ENCODE measurements at places on chromosomes 16 and 17. TPM values are rescaled to one million over a fixed set of nuclear protein-coding genes. Genes with fewer than 3 reads are reported as not detected.

DNA sequence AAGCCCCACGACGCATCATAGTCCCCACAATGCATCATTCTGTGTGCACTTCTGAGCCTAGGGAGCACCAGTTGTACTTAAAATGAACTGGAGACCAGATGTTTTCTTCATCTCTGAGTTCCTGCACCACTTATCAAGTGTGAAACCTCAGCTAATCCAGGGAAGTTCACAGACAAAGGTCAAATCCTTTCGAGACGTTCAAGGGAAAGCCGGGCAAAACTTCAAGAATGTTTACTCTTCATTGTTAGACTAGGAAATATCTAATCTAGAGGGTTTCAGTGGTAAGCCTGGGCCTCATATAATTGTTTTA, 4.6 kb upstream of the PMP22 start:
- H3K4me3 ChIP-seq: no peak overlapping the region
- H3K27ac ChIP-seq: no peak overlapping the region
- H3K4me1 ChIP-seq: no peaks in the 10 kb centered on the region
- no peak for DNase-seq
- no peaks in the 10 kb centered on the region for H3K27me3 ChIP-seq

- no peaks in the 10 kb centered on the region for H3K27me3 ChIP-seq
- H3K4me1 ChIP-seq: no peaks in the 10 kb centered on the region
- no peak overlapping the region for H3K4me3 ChIP-seq
- H3K27ac ChIP-seq: no peak overlapping the region
- no peak for DNase-seq
- H3K36me3 ChIP-seq: no peaks in the 10 kb centered on the region
These were observed 315.6 kb downstream of the HS3ST3B1 start for GRCh38 chr17:14616528-14616927.

GRCh38 chr16:89478576-89479221, 11.7 kb downstream of the ANKRD11 start:
- DNase-seq: no peak
- H3K4me1 ChIP-seq: peaks cover 12% of the 10 kb centered on the region
- no peak overlapping the region for H3K4me3 ChIP-seq
- H3K36me3 ChIP-seq: no peaks in the 10 kb centered on the region
- no peaks in the 10 kb centered on the region for H3K27me3 ChIP-seq

DNA sequence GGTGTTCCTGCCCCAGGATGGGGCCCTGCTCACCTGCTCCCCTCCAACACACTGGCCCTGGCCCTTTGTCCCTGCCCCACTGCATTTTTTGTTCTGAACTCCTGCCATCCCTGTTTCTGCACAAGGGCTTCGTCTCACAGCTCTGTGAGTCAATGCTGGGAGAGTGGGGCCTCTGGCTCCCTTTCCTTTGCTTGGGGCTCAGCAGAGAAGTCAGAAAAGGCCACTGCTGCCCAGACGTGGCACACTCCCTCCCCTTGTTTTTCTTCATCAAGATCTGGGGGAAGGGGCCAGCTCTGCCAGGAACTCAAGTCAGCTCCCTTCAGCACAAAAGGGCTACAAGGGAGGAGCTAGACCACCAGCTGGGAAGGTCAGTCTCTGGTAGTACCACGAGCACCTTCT, 8.9 kb downstream of the PROCA1 start:
- no peak for DNase-seq
- H3K36me3 ChIP-seq: no peaks in the 10 kb centered on the region
- H3K27ac ChIP-seq: no peak overlapping the region
- no peaks in the 10 kb centered on the region for H3K4me1 ChIP-seq
- H3K27me3 ChIP-seq: no peaks in the 10 kb centered on the region

- no peak for DNase-seq
- no peaks in the 10 kb centered on the region for H3K27me3 ChIP-seq
- H3K36me3 ChIP-seq: no peaks in the 10 kb centered on the region
- H3K4me1 ChIP-seq: no peaks in the 10 kb centered on the region
These were observed 7.0 kb downstream of the CHAD start for GRCh38 chr17:50461550-50462132.

The PRSS21 gene
- total RNA-seq: not detected

- H3K27ac ChIP-seq: peak overlapping the region; percentile 64
- peaks cover 43% of the 10 kb centered on the region for H3K4me1 ChIP-seq
- no peaks in the 10 kb centered on the region for H3K36me3 ChIP-seq
- H3K4me3 ChIP-seq: peak overlapping the region; percentile 26
- peak; percentile 75 for DNase-seq
- H3K27me3 ChIP-seq: no peaks in the 10 kb centered on the region
These were observed 1.5 kb downstream of the TMEM102 start for GRCh38 chr17:7436556-7437368.

- no peaks in the 10 kb centered on the region for H3K36me3 ChIP-seq
- DNase-seq: no peak
- no peak overlapping the region for H3K4me3 ChIP-seq
- H3K27ac ChIP-seq: peak overlapping the region; percentile 39
- no peaks in the 10 kb centered on the region for H3K27me3 ChIP-seq
These were observed 164.6 kb downstream of the CHD9 start for GRCh38 chr16:53219371-53219770.

- no peaks in the 10 kb centered on the region for H3K36me3 ChIP-seq
- peak overlapping the region; percentile 99 for H3K27ac ChIP-seq
These were observed 8.1 kb upstream of the TIMP2 start for GRCh38 chr17:78933025-78933958.

The ZNF597 gene
- 1.3 TPM for total RNA-seq

GRCh38 chr17:17741349-17742023, 60.2 kb downstream of the RAI1 start:
- peaks cover 30% of the 10 kb centered on the region for H3K4me1 ChIP-seq
- H3K36me3 ChIP-seq: no peaks in the 10 kb centered on the region
- H3K4me3 ChIP-seq: peak overlapping the region; percentile 9
- H3K27ac ChIP-seq: peak overlapping the region; percentile 71

The TMC7 gene
- total RNA-seq: 1.7 TPM

- no peaks in the 10 kb centered on the region for H3K4me1 ChIP-seq
- peak overlapping the region; percentile 58 for H3K4me3 ChIP-seq
- peak; percentile 53 for DNase-seq
- peaks cover 25% of the 10 kb centered on the region for H3K27me3 ChIP-seq
- peak overlapping the region; percentile 81 for H3K27ac ChIP-seq
- no peaks in the 10 kb centered on the region for H3K36me3 ChIP-seq
These were observed 542 bp downstream of the CBX4 start for GRCh38 chr17:79838522-79839274.

DNA sequence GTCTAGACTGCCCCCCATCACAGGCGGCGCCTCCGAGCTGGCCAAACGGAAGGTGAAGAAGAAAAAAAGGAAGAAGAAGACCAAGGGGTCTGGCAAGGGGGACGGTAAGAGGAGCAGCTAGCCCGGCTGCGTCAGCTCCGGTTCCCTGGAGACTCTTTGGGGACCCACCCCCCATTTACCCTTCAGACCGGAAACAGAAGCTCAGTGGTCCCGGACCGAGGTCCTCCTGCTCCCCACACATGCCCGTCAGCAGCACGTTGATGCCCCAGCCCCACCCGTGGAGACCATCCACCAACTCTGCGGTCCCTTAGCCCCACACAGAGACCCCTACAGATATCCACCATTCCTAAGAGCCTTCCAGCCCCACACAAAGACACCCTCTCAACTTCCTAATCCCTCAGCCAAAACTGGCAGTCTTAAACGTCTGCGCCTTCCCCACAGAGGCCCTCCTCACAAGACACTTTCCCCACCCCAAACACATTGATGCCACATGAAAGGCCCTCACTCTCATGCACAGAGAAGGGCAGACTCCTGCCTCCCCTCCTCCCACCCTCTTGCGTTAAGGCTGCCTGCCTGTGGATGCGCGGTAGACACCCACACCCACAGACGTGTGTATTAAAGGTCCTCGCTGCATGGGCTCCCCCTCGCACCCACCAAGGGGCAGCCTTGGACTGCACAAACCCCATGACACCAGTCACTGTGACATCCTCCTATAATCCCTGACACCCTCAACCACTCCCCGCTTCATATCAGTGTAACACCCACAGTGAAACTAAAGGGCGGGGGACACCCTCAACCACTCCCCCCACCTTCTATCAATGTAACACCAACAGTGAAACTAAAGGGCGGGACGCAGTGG, 58.2 kb upstream of the RPH3AL start:
- H3K4me1 ChIP-seq: no peaks in the 10 kb centered on the region
- no peaks in the 10 kb centered on the region for H3K27me3 ChIP-seq
- no peaks in the 10 kb centered on the region for H3K36me3 ChIP-seq
- peak overlapping the region; percentile 77 for H3K27ac ChIP-seq
- peak; percentile 27 for DNase-seq

- no peaks in the 10 kb centered on the region for H3K36me3 ChIP-seq
- no peak for DNase-seq
- no peak overlapping the region for H3K4me3 ChIP-seq
- no peaks in the 10 kb centered on the region for H3K4me1 ChIP-seq
These were observed 120.4 kb upstream of the LHX1 start for GRCh38 chr17:36816907-36817288.

DNA sequence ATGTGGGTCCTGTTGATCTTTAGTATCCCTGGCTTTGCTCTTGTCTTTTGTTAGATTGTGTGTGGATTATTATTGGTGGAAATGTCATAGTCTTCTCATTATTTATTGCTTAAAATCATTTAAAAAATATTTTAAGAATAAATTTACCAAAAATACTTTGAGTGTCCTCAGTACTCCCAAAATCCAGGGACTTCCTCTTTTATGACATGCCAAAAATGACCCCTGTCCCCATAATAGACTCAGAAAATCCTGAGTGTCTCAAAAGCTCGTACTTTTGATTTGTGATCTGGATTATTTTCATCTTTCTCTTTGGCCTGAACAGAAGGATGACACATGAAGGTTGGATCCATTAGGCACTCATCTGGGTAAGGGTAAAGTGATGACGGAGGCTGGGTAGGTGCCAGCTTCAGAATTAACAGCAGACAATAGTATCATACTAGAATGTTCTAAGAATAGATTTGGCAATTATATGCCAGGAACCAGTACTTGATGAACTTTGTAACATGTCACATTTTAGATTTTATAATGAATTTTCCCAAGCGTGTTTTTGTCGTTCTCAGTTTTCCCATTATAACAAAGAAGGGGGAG, 602.2 kb upstream of the CDH8 start:
- H3K27ac ChIP-seq: no peak overlapping the region
- H3K4me1 ChIP-seq: no peaks in the 10 kb centered on the region
- H3K36me3 ChIP-seq: no peaks in the 10 kb centered on the region
- H3K27me3 ChIP-seq: no peaks in the 10 kb centered on the region
- H3K4me3 ChIP-seq: no peak overlapping the region

DNA sequence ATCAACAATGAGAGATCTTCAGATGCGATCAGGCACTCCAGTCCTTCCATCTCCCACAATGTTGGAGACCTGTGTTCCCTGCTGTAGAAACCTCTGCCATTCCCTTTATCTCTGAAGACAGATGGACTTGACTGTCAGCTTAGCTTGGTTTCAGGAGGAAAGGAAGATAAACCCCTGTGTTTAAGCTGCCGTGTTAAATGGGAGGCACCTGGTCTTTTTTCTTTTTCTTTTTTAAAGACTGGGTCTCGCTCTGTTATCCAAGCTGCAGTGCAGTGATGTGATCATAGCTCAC, 63.1 kb downstream of the USP22 start:
- H3K4me3 ChIP-seq: no peak overlapping the region
- no peak for DNase-seq
- H3K36me3 ChIP-seq: no peaks in the 10 kb centered on the region
- no peaks in the 10 kb centered on the region for H3K27me3 ChIP-seq

The PSMC3IP gene
- total RNA-seq: 16.5 TPM

- no peak for DNase-seq
- no peaks in the 10 kb centered on the region for H3K36me3 ChIP-seq
- H3K27ac ChIP-seq: no peak overlapping the region
- no peak overlapping the region for H3K4me3 ChIP-seq
These were observed 4.5 kb downstream of the TMEM238L start for GRCh38 chr17:10799407-10799806.

DNA sequence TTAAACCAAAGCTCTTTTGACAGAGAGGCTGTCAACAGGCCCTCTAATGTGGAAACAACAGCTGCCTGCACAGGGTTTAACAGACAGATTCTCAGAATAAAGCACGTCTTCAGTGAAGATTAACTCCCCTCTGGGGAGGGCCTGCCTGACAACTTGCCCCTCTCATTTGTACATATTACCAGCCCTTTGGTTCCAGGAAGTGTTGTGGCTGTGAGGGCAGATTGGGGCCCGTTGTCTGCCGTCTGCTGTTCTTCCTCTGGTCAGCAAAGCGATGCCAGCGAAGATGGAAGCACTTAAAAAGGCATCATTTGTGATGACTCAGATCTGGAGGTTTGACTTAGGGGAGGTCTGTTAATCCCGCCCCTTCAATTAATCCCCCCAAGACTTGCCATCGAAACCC, 177.0 kb upstream of the IRX6 start:
- H3K4me1 ChIP-seq: no peaks in the 10 kb centered on the region
- no peaks in the 10 kb centered on the region for H3K27me3 ChIP-seq
- H3K4me3 ChIP-seq: no peak overlapping the region
- no peak overlapping the region for H3K27ac ChIP-seq

DNA sequence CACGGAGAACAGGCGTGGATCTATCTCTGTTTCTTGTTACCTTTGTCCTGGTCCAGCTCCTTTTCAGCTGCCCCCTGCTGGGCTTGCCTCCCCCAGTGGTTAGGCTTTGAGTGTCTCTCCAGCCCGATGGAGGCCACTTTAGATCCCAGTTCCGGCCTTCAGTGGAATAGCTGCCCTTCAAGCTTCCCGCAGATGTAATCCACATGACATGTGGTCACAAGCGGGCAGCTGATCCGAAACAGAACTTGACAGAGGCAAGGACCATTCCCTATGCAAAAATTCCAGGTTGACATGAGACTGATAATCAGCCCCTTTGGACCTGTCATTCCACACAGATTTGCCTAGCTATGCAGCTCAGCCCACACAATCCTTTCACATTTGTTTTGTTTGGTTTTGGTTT, 40.6 kb upstream of the AQP8 start:
- no peak for DNase-seq
- no peaks in the 10 kb centered on the region for H3K36me3 ChIP-seq
- H3K4me3 ChIP-seq: no peak overlapping the region
- H3K4me1 ChIP-seq: no peaks in the 10 kb centered on the region
- H3K27me3 ChIP-seq: no peaks in the 10 kb centered on the region

- H3K36me3 ChIP-seq: no peaks in the 10 kb centered on the region
- H3K27ac ChIP-seq: no peak overlapping the region
- H3K27me3 ChIP-seq: no peaks in the 10 kb centered on the region
- H3K4me1 ChIP-seq: no peaks in the 10 kb centered on the region
These were observed 58.5 kb downstream of the TBC1D16 start for GRCh38 chr17:79977161-79977631.

DNA sequence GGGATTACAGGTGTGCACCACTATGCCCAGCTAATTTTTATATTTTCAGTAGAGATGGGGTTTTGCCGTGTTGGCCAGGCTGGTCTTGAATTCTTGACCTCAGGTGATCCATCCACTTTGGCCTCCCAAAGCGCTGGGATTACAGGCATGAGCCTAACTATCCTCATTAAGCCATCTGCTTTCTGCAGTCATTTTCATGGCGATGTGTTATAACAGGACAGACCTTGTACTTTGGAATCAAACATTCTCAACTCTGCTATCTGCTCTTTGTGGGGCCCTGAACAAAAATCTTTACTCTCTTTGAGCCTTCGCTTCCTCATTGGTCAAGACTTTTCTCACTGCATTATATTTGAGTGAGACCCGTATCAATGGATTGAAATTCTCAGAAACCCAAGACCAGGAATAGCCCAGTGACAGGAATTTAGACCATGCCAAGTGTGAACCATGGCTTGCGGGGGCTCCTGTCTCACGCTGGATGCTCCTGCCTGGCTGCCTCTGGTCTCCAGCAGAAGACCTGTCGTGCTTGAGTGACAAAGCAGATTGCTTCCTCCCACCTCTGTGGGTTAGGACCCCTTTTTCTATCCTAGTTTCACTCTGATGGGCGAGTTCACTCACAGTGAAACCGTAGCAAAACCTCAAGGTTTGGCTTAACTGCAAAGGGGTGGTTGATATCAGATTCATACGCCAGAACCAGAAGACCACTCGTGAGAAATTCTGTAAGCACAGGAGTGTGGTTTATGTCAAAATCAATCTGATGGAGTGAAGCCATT, 519.1 kb downstream of the MAF start:
- H3K4me1 ChIP-seq: no peaks in the 10 kb centered on the region
- H3K36me3 ChIP-seq: no peaks in the 10 kb centered on the region
- no peak overlapping the region for H3K27ac ChIP-seq
- H3K4me3 ChIP-seq: no peak overlapping the region
